MG63 (cell line): ENCODE measurements at places on chromosomes 11 and 22. TPM values are rescaled to one million over a fixed set of nuclear protein-coding genes. Genes with fewer than 3 reads are reported as not detected.

DNA sequence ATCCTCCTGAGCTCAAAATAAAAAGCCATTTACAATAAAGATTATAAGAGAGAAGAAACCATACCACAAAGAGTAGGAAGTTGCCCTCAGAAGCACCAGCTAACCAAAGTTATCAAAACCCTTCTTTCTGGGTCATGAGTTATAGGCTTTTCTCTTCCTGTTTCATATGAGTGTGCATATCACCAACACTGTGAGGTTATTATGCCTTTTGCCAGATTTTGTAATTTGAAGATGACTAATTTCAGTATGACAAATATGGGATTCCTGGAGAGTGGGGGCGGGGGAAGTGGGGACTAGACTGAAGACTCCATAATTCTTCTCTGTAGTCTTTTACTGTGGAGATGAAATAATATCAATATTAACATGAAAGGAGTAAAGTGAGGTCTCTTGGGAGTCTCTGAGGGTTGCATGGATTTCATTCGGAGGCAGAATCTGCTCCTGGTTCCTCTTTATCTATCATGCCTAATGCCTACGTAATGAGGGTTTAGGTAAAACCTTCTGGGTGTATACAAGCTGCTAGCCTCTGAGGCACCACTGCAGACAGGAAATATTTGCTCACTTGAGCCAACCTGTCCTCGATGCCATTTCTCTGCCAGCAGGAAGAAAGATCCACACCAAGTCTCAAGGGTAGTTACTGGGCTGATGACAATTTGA lies 2.1 kb downstream of the LPXN start:
- DNase-seq: peak; percentile 80

- DNase-seq: no peak
These were observed 1399.9 kb downstream of the BRD1 start for GRCh38 chr22:48427731-48428211.

Gene PLET1
- total RNA-seq: not detected in 2 replicates

Gene CD248
- total RNA-seq: not detected in 2 replicates

Gene TBX10
- not detected in 2 replicates for total RNA-seq
